ENCODE measurements at places on chromosomes 7 and 10. TPM values are rescaled to one million over a fixed set of nuclear protein-coding genes. Genes with fewer than 3 reads are reported as not detected.

Gene MRC1
- 14.0 TPM for polyA plus RNA-seq

Gene AASS
- 15.0 TPM for polyA plus RNA-seq

Gene PNLIPRP3
- polyA plus RNA-seq: 0.05 TPM

Gene GIMAP7
- polyA plus RNA-seq: 12.4 TPM

Gene SYNPO2L
- polyA plus RNA-seq: 195 TPM

Gene ITPRID1
- polyA plus RNA-seq: 0.42 TPM

Gene PLEKHA1
- 30.3 TPM for polyA plus RNA-seq

Gene STEAP1B
- 2.3 TPM for polyA plus RNA-seq

Gene SEMA3A
- 27.9 TPM for polyA plus RNA-seq

Gene CDC14C
- polyA plus RNA-seq: not detected

Gene MTURN
- 83.8 TPM for polyA plus RNA-seq

Gene CYP2E1
- polyA plus RNA-seq: 0.49 TPM

Gene UCMA
- polyA plus RNA-seq: 1.7 TPM

Gene FGFBP3
- polyA plus RNA-seq: 2.1 TPM

Gene NFE2L3
- polyA plus RNA-seq: 1.9 TPM

Gene TAS2R41
- not detected for polyA plus RNA-seq

Gene ZNF107
- polyA plus RNA-seq: 5.3 TPM

Gene DLX6
- polyA plus RNA-seq: not detected

Gene NKX1-2
- polyA plus RNA-seq: not detected

Gene AKR1C4
- polyA plus RNA-seq: not detected

Gene GPER1
- 11.9 TPM for polyA plus RNA-seq

Gene C10orf67
- polyA plus RNA-seq: 0.08 TPM

Gene HOXA5
- polyA plus RNA-seq: 7.1 TPM

Gene MTERF1
- polyA plus RNA-seq: 9.8 TPM

Gene RBM17
- 109 TPM for polyA plus RNA-seq

Gene PLEKHS1
- polyA plus RNA-seq: 0.02 TPM

Gene ZNF853
- polyA plus RNA-seq: 13.6 TPM

Gene PPRC1
- polyA plus RNA-seq: 30.5 TPM

Gene GPR158
- polyA plus RNA-seq: 0.09 TPM

Gene TEX36
- polyA plus RNA-seq: not detected

Gene VAX1
- not detected for polyA plus RNA-seq

Gene ZNF365
- 0.11 TPM for polyA plus RNA-seq

Gene MBL2
- not detected for polyA plus RNA-seq

Gene HOXA4
- polyA plus RNA-seq: 10.0 TPM
